Neural progenitor cell (in vitro differentiated cells): ENCODE measurements at places on chromosomes 7 and 10. TPM values are rescaled to one million over a fixed set of nuclear protein-coding genes. Genes with fewer than 3 reads are reported as not detected.

Gene DRGX
- total RNA-seq, result not detected in 2 replicates

DNA sequence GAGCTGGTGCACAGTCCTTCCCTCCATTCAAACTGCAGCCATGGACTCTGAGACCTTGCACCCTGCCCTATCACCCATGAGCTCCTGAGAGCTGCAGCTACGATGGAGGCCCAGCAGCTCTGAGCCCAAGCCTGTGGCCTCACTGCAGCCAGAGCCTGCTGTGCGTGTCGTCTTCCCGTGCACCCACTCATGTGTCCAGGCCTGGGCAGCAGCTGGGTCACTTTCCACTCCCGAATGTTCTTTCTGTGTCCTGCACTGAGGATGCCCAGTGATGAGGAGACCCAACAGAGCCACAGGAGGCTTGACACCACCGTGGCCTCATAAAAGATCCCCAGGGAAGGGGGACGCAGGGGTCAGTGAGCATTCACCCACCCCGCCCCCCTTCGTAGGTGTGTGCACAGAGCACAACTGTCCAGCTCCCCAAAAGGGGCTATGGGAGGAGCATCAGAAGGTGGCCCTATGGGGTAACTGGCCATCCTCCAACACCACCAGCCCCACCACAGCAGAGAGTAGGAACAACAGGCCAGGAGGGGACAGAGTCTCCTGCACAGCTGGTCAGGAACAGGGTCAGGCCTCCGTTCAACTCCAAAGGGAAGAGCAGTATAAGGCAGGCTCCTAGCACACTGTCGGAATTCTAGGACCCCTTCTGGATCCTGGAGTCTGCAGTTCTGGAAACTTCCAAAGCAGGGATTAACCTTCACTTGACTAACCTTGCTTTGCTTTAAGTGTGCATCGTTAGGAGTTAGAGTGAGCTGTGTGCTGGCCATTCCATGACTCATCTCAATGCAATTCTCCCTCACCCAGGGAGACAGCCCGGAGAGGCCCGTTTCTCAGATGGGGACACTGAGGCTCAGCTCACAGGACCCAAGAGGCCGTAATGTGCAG is 52.6 kb downstream of the RASGEF1A start:
- DNase-seq, result no peak

Gene IL2RA
- not detected in 2 replicates for total RNA-seq

Gene SNCG
- not detected in 2 replicates for total RNA-seq

Gene HOXA5
- total RNA-seq, result not detected in 2 replicates

DNA sequence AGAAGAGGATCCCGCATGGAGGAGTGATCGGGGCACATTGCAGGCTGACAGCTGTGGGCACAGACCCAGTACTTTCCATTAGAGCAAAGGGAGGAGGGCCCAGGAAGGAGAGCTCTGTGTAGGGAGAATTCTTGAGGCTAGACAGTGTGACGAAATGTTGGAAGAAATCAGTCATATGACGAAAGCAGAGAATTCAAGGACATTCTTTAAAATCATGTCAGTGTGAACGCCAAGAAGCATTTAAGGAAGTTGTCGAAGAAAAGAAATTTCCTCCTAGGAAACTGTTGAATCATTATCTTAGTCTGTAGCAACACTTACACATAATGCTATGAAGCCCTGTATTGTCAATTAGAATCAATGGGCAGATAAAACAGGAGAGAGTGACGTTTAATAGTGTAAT is 191.3 kb upstream of the ADARB2 start:
- no peak for DNase-seq

DNA sequence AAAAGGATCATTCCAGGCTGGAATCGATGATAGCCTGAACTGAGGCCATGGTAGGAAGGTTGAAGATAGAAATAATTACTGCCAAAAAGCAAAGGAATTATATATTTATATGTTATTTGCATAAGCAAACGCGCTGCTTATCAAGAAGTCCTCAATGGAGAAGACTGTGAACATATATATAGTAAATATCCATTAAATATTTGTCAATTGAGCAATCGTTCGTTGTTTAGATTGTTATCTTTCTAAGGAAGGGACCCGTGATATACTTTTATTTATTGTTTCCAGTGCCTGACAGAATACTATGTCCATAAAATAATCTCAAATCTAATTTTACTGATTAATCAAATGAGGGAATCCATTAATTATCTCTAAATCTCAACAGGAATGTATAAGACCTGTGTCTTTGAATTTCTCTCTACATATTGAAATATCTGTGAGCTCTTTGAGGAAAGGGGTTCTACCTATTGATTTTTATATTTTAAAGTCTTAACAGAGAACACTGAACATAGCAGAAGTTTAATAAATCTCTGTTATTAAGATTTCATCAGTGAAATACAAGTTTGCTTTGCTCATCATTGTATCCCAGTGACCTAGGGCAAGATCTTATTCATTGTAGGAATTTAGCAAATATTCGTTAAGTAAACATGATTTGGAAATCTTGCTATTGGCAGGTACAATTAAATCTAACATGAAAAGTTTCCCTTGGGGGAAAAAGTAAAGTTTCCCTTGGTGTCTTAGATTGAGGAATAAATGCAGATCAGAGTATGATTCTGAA is 12.0 kb upstream of the HERC4 start:
- no peak for DNase-seq

- peak; percentile 61 for DNase-seq
Measured at GRCh38 chr7:69018200-69018599, 580.1 kb upstream of the AUTS2 start.

Gene NXPH1
- 0.71 TPM in 1 of 2 replicates, not detected in the other for total RNA-seq

Gene EBF3
- 0.15 and 0.40 TPM in 2 replicates for total RNA-seq

DNA sequence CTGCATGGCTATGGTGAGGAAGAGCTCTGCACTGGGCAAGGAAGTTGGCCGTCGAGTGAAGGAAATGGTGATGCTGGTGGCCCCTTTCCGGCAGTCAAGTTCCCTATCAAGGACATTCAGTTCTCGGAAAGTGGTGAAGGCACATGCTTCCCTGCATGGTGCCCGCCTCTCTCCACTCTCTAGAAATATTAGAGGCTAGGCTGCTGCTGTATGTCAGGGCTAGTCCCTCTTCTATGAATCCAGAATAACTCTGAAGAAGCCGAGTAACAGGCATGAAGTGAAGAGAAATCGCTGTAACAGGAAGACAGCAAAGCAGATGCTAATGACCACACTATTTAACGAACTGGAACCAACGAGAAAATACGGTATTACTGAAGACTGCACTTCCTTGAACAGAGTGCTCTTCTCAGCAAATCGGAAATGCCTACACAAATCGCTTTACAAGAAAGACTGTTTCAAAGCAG is 5.4 kb downstream of the IDI1 start:
- DNase-seq, result no peak

- DNase-seq, result peak; percentile 11
Measured at GRCh38 chr7:29091715-29092114, 54.6 kb downstream of the CPVL start.

DNA sequence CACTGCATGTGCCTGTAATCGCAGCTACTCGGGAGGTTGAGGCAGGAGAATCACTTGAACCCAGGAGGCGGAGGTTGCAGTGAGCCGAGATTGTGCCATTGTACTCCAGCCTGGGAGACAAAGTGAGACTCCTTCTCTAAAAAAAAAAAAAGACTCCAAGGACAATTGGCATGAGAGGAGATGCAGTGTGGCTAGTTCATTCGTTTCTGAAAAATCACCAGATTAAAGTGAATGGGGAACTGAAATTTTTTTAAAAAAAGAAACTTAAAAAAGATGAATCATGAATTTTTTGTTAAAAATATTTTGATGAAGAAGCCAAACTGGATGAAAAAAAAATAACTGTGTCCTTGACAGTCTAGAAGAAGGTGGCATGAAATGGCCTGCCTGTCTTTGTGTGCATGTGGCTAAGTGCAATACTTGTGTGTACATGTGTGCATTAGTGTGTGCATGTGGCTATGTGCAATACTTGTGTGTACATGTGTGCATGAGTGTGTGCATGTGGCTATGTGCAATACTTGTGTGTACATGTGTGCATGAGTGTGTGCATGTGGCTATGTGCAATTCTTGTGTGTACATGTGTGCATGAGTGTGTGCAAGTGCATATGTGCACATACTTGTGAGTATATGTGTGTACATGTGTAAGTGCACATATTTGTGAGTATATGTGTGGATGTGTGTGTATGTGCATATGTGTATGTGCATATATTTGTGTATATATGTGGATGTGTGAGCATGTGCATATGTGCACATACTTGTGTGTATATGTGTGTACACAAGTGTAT is 391.7 kb upstream of the KLF6 start:
- no peak for DNase-seq

Gene MACC1
- total RNA-seq, result 5.7 and 7.2 TPM in 2 replicates

Gene LMOD2
- not detected in 2 replicates for total RNA-seq

GRCh38 chr10:122577311-122577885 is 16.8 kb downstream of the DMBT1 start:
- no peak for DNase-seq

GRCh38 chr7:46811529-46811928 is 770.4 kb downstream of the TNS3 start:
- DNase-seq, result no peak

Gene OGDH
- 25.2 and 54.4 TPM in 2 replicates for total RNA-seq

DNA sequence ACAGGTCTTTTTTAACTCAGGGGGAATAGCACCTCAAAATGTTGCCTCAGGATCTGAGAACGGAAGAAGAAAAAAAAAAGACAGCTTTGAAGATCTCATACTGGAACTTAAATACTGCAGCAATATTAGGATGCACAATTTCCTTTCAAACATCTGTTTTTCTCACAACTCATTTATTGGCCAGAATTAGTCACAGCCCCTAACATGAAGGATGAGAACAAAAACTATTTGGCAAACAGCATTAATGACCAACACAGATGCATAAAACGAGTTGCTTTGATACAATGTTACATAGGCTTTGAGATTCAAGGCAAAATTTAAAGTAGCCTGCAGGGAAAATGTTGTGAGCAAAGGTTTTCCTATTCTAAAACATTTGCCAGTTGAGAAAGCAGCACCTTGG is 36.5 kb downstream of the JMJD1C start:
- DNase-seq, result no peak

DNA sequence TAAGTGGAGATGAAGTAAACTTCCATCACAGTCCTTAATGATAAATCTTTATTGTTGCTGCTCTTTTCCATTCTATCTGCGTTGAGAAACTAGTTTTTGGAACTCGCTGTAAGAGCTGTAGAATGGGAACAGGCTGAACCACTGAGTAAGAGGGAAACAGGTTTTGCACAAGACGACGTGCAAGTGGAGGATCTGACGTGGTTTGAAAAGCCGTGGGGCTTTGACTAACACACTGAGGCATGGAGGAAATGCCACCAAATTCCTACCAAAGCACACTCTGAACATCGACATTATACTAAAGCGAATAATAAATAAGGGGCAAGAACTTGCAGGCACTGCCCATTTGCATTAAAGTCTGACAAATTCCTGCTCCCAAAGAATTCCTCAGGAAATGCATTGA is 160.6 kb downstream of the KLF6 start:
- DNase-seq, result no peak

GRCh38 chr10:109966961-109967738 is 40.6 kb upstream of the ADD3 start:
- DNase-seq, result no peak

Gene PIP
- total RNA-seq, result not detected in 2 replicates

Gene ARHGEF35
- total RNA-seq, result 0.97 and 2.1 TPM in 2 replicates

DNA sequence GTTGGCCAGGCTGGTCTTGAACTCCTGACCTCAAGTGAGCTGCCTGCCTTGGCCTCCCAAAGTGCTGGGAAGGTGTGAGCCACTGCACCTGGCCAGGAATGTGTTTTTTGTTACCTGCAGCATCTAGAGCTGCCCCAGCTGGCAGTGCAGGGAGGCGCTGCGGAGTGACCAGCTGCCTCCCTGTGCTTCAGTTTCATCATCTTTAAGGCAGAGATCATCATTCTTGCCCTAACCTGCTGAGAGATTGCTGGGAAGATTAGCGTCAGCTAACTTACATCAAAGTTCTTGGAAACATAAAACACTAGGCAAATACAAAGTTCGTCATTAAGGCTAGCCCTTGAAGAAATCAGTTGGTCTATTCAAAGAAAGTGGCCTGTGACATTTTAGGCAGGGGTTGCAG is 2.3 kb downstream of the ZNF282 start:
- DNase-seq, result no peak

DNA sequence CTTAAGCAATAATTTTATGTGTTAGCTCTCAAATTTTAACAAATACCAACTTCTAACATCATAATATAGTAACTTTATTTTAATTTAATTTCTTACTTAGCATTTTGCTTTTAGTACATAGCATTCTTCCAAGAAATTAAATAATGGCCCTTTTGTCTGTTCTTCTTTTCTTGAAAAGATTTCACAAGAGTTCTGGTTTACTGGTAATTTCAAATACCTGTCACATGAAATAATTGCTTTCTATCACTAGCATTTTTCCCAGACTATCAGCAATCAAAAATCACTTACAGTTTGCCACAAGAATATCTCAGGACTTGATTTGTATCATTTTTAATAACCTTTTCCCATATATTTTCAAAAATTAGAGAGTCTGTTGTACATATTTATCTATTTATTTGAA is 193.0 kb downstream of the CACNA2D1 start:
- no peak for DNase-seq

- DNase-seq, result no peak
Measured at GRCh38 chr10:132543916-132544743, 6.5 kb downstream of the INPP5A start.

- DNase-seq, result no peak
Measured at GRCh38 chr10:45353186-45353585, 20.8 kb upstream of the ALOX5 start.

GRCh38 chr10:122232769-122233168 is 38.3 kb upstream of the BTBD16 start:
- DNase-seq, result no peak

Gene SSC4D
- total RNA-seq, result 0.43 and 6.8 TPM in 2 replicates

Gene MYPN
- total RNA-seq, result not detected in 2 replicates

DNA sequence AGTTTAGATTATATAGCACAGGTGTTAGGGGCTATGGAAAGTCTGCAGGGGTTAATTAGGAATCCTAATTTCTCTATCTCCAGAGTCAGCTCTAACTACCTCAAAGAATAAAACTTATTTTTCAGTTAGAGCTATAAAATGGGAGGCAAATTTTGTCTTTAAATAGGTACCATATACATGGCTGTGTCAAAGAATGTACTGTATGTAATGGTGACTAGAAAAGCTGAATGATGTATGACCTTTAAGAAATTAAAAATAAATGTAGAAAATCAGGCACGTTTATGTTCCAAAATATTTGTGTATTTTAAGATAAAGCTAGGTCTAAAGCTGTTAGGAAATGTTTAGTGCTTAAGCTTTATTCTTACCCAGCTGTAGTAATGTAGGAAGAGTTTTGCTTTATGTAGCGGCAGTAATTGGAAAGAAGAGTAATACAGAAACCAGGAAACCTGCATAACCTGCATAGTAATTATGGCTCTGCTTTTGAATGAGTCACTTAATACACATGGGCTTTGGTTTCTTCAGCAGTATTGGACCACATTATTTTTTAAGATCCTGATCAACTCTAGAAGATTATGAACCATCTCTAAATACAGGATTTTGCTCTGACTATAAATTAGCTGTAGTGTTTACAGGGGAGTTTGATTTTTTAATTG is 85.0 kb downstream of the KMT2E start:
- no peak for DNase-seq

Gene CPA4
- total RNA-seq, result not detected in 2 replicates

GRCh38 chr7:98215561-98216495 is 4.6 kb downstream of the BHLHA15 start:
- DNase-seq, result no peak

Gene GRIFIN
- total RNA-seq, result not detected in 2 replicates

Gene CXCL12
- total RNA-seq, result 0.09 and 0.74 TPM in 2 replicates

- no peak for DNase-seq
Measured at GRCh38 chr10:33098951-33099663, 141.1 kb upstream of the ITGB1 start.

Gene WIPF3
- 5.2 and 5.5 TPM in 2 replicates for total RNA-seq

Gene SAMD8
- 25.7 and 39.5 TPM in 2 replicates for total RNA-seq
